ENCODE measurements at places on chromosomes 2 and 18.

- no peak for DNase-seq
Observed at GRCh38 chr2:72921853-72922252, 4.5 kb downstream of the EMX1 start.

DNA sequence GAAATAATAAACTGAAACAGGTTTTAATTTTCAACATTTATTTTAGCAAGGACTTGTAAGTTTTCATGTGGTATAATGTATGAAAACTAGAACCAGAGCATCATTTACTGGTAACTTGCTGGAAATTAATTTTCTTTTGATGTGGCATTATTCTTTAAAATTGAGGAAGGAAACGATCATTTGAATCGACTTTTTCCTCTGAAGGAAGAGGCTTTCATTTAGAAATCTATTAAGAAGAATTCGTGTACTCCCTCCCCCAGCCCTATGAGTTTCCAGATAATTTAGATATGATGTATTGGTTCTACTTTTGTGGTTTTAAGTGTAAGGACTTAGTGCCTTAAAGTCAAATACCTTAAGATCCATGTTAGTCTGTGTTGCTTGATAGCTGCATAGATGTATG lies 2.5 kb downstream of the BABAM2 start:
- no peak for DNase-seq

DNA sequence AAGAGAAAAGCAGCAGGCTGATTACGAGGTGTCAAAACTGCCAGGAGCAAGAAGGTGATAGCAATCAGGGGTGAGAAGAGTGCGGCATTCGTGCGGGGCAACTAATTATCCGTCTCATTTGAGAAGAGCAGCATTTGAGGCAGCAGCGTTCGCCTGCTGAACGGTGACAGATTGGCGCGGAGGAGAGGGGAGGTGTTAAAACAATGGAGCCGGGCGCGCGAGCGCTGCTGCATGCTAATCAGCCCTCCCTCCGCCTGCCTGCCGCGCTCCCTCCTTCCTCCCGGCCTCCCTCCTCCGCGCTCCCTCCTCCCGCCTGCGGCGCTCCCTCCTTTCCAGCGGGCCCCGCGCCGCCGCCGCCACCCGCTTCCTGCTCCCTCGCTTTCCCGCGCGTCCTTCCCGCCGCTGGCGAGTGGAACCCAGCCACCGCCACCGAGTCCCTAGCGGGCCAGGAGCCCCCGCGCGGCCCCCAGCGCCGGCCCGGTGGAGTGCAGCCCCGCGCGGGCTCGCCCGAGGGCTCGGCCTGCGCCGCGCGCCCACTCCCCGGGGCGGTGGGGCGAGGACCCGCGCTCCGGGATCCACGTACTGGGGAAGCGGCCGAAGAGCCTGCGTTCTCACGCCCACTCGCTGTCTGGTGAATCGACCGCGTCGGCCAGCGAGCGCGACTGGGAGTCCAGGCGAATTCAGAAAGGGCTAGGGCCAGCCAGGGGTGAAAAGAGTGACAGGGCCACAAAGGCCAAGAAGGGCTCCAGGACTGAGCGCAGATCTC lies 69.5 kb upstream of the PSMD14 start:
- peak; percentile 52 for DNase-seq

GRCh38 chr18:48922801-48923730 lies 27.7 kb downstream of the SMAD7 start:
- no peak for DNase-seq

GRCh38 chr2:193929131-193929530 lies 1727.9 kb upstream of the SLC39A10 start:
- no peak for DNase-seq

- DNase-seq, result no peak
Observed at GRCh38 chr18:7070466-7070865, 47.1 kb downstream of the LAMA1 start.

- DNase-seq, result peak; percentile 93
Observed at GRCh38 chr2:84919885-84920580, 14.6 kb downstream of the TMSB10 start.

- no peak for DNase-seq
Observed at GRCh38 chr2:207810200-207810788, 40.6 kb upstream of the FZD5 start.

DNA sequence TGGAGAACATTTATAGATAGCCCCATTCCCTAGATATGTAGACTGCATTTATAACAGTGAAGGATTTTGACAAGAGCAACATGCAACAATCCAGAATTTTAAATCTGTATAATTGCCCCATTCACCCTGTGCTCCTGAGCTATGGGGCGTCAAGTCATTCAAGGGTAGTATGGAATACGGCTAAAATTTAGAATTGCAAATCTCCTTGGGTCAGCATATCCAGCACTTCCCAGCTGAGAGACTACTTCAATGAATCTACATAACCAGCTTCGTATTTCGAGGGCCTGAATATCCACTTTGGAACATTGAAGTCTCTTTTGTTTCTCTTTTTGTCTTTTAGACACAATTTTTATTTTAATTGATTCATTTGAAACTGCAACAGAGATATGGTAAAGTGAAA lies 28.4 kb upstream of the ACVR1C start:
- DNase-seq, result no peak

GRCh38 chr2:2623939-2624338 lies 292.9 kb upstream of the MYT1L start:
- DNase-seq, result no peak

- no peak for DNase-seq
Observed at GRCh38 chr18:34848156-34848555, 138.1 kb downstream of the DTNA start.

DNA sequence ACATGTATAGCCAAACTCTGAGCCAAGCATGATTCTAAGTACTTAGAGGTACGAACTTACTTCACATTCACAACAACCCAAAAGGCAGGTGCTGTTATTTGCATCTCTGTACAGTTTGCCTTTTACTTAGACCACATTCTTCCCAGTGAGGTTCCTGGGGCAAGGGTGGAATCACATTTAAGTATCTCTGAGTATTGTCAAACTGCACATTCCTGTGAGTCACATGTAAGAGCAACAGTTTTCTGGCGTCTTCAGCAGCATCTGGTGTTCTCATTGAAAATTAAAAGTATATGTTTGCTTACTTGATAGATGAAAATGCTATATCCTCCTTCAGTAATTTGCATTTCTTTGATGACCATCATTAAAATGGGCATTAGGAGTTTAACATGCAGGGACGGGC lies 119.1 kb downstream of the UXS1 start:
- DNase-seq, result no peak

- DNase-seq, result peak; percentile 90
Observed at GRCh38 chr18:79523736-79524180, 128.0 kb downstream of the NFATC1 start.

DNA sequence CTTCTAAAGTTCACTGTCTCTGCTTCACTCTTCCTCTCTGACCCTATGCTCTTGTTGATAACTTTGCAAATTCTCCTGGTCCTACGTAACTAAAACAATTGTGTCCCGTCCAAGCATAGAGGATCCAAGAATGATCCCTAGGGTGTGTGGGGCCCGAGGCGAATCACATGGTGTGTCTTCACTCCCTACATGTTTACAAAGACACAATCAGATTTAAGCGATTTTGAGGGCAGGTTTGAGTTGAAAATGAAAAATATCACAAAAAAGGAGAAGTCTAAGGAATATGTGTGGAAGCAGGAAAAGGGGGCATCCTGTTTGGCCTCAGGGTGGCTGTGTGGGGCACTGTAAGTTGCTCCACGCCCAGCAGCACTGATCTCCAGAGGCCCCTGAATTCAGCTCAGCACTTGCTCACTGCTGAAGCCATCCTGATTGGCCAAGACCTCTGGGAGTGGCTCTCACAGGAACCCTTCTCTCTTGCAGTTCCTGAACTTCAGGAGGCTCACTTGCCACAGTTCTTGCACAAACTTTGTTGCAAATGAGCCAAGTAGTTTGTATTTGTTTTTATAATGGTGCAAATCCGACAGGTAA lies 363.6 kb downstream of the ZNF521 start:
- DNase-seq, result no peak

DNA sequence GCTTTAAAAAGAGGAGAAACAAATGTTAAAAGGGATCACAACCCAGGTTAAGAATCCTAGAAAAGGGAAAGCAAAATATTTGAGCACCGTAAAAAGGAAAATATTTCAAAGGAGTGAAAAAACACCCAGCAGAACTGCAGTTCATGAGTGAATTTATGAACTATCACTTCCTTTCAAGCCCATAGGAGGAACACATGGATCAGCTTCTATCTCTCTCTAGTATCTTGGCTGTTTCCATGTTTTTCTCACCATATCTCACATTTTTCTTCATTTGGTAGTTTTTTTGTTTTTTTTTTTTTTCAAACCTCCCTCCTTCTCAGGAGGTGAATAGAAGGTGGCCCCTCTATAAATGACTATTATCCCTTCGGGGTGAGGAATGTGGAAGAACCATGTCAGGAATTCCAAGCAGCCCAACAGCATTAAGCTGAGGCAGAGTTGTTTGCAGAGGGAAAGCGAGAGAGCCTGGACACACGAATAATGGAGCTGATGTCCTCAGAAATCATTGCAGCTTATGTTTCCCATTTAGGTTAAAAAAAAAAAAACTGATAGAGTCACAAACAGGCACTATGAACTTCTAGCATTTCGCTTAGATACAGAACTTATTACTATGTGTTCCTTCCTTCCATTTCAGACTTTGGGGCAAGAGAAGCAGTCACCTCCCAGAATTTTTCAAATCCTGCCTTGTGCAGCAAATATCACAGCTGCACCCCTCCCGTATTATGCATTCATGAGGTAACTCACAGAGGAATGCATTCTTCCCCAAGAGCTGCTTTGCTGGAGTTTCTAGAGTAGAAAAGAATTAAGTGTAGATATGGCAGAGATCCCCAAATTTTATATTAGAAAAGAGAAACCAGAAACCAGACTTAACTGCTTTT lies 315.6 kb downstream of the IRS1 start:
- DNase-seq, result no peak

DNA sequence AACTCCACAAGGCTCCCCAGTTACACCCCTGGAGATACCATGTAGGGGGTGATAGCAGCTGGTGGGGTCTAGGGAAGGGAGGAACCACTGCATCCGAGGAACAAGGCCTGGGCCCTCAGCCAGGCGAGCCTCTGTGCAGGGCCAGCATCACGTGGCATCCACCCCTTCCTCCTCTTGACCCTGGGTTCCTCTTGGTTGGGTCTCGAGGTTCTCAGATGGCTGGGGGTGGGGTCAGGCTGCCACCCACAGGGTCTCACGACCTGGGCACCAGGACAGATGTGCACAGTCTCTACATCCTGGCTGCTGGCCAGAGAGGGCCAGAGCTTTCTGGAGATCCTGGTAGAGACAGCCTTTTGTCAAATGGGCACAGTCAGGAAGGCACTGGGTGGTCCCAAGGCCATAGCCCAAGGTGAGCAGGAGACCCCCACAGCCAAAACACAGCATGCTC lies 10.4 kb downstream of the HS6ST1 start:
- DNase-seq, result peak; percentile 19
